8988T (cell line): ENCODE measurements at places on chromosomes 6 and 20.

DNA sequence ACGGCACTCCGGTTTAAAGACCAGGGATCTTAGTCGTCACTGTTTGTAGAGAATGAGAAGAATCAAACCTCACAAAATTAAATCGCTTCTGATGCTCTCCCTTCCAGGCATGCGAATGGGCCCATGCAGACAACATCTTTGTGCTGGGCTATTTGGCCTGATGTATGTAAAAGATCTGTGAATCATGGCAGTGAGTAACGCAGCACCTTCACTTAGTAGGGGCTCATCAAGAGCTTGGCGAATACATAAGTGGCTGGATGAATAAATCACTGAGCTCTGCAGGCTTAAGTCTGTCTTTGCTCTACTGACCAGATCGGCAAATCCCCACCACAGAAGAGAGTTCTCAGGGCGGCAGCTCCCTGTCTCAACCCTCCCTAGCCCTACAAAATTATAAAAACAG, 44.8 kb upstream of the AFDN start:
- DNase-seq: no peak

GRCh38 chr20:47205577-47206123, 150.8 kb downstream of the ZMYND8 start:
- DNase-seq: peak; percentile 47

GRCh38 chr20:44204156-44204831, 6.3 kb downstream of the OSER1 start:
- peak; percentile 53 for DNase-seq

DNA sequence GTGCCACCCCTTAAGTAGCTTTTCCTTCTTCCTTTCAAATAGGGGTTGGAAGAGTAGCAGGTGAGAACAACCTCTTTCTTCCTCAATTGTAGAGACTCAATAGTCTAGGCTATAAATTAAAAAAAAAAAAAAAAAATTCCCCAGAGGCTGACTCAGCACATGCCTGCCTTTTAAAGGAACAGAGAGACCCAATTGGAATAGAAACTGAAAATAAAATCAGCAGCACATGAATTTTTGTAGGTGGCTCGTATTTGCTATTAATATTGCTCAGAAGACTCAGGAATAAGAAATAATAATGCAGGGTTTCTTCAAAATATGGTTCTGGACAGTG, 19.3 kb downstream of the TOP1 start:
- no peak for DNase-seq
